ENCODE measurements at places on chromosomes 16 and 17.

DNA sequence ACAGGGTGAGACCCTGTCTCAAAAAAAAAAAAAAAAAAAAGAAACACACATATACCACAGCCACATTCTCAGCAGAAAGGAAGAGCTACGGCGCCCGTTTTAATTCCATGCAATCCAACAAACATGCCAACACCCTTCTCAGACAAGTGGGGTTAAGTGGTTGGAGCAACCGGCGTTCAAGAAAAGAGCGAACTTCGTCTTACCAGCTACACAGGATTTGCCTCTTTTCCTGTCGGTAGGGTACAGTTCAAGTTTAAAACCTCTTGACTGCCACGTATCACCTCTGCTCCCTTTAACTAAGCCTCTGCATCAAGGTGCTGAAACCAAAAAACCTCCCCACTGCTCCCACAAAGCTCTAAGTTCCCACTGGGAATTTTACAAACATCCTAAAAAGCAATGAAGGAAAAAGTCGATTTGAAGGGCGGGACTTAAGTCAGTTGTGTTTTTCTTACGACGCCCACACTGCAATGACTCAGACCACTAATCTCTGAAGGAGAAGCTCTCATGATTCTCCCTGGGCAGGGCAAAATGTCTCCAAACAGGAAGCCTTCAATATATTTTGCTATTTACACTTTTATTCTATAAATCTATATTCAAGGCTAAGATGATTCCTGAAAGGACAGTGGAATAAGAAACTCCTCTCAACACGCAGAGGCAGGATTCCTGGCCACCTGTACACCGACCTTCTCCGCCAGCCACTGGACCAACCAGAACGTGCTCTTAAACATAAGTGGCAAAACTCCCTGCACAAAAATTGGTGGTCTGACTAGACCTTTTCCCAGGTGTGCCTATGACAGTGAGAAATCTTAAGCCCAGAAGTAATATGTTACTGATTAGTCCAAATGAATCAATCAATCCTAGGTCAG, 18.8 kb downstream of the SRP68 start:
- peak; percentile 84 for DNase-seq

DNA sequence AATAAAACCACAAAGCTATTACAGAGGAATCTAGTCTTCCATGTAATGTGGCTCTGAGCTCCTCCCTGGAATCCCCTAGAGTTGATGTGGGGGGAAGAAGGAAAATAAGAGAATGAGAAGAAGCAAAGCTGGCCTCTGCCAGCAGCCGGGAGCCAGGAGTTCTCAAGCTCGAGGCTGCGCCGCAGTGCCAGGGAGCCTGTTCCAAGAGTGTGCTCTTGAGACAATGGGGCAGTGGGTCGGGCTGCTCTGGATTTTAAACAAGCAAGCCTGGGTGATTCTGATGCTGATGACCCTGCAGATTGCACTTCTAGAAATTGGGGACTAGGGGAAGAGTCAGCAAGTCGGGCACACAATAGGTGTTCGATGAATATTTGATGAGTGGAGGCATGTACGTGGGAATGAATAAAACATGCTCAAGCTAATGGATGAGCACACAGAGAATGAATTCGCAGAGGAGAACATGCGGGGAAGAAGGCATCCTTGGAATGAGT, 119.9 kb downstream of the CMIP start:
- DNase-seq, result no peak

- peak; percentile 78 for DNase-seq
These were observed 1.8 kb upstream of the RARA start for GRCh38 chr17:40307001-40307730.

DNA sequence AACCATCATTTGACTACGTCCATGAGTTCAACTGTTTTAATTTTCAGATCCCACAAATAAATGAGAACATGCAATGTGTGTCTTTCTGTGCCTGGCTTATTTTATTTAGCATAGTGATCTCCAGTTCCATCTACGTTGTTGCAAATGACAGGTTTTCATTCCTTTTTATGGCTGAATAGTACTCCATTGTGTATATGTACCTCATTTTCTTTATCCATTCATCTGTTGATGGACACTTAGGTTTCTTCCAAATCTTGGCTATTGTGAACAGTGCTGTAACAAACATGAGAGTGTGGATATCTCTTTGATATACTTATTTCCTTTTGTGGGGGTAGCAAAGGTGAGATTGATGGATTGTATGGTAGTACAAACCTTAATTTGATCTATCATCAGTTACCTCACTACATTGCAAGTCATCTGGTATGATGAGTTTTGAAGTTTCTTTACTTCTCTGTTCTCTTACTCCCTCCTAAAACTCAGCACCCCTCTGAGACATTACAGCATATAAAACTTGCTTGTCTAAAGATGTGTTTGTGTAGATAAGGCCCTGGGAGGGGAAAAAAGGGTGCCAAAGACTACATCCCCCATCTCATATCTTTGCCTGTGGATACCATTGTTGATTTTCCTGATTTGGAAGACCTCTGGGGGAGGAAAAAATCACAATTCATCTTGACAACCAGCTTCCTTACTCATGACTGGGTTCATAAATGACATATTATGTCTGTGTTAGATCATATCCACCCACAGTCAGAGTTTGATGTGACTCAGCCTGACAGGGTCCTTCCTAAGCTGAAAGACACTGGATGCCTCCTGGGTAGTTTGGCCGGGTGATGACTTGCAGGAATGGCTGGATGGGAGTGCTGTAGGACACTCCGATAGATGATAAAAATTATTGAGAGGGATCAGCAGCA, 47.6 kb downstream of the ABCA9 start:
- peak; percentile 30 for DNase-seq

DNA sequence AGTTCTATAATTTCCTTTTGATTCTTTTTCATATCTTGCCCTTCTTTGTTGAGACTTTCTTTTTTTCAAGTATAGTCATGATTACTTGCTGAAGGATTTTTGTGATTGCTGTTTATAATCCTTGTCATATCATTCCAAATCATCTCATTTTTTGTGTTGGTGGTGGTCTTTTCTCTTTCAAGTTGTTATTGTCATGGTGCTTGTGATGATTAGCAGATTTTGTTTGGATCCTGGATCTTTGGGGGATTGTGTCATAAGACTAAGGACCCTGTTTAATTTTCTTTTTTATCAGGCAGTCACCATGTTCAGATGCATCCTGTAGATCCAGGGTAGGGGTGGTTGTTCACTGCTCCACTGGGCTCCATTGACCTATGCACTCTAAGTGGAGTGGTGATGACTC, 254.4 kb upstream of the FOXF1 start:
- no peak for DNase-seq

DNA sequence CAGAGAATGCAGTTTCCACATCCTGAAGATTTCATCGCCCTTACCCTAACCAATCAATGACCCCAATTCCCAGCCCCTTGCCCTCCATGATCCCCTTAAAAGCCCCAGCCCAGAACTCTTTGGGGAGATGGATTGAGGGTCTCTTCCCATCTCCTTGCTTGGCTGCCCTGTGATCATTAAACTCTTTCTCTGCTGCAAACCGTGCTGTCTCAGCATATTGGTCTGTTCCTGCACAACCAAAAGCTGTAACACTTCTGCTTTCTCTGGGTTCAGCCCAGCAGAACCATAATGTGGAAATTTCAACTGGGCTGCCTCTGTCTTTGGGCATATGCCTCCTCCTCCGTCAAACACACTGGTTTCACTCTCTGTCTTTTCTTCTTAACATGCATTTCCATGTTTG, 67.0 kb upstream of the NLRP1 start:
- no peak for DNase-seq

DNA sequence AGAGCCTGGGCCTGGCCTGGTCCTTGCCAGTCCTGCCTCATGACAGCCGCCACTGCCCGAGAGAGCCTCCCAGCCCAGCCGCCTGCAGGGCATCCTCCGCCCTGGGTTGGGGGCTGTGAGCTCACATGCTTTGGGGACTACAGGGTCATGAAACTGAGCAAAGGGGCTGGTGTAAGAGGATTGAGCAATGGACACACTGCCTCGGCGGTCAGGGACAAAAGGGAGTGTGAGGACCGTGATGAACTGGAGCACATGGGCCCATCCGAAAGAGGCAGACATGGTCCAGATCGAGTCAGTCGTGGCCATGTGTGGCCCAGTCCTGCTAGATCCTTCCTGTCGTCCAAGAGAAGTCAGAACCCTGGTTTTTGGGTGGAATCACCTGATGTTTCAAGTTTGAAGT, 52.3 kb downstream of the GSG1L start:
- no peak for DNase-seq

DNA sequence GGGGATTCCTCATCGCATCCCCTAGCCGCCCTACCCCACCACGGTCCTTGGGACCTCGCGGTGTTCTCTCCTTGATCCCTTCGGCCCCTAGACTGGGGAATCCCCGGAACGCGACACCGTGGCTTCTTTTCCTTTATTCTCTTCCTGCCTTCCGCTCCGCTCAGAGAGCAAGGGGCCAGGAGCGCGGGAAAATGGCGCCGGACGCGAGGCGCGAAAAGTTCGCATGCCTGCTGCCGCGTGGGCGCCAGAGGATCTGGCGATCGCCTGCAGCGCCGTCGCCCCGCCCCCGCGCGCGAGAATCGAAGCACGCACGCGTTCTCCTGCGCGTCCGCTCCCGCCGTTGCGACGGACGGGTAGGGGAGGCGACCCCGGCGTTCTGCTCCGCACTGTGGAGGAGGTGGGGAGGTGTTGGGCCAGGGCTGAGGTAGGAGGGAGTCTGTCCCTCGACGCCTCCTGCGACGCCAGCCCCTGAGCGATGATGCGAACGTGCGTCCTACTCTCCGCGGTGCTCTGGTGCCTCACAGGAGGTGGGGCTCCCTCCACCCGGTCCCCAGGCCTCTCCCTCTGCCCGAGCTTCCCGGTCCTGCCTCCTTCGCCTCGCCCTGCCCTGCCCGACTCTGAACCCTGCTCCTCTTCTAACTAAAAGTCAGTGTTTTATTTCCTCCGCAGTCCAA, at the start of gene ZPBP2:
Gene ZPBP2 (plus strand): TSS at position 323 of the 674 bp plus-strand sequence. CDS start 153 bp downstream, at position 476.
- no peak for DNase-seq

GRCh38 chr17:18187821-18188761, 4.5 kb downstream of the ALKBH5 start:
- DNase-seq, result peak; percentile 63

DNA sequence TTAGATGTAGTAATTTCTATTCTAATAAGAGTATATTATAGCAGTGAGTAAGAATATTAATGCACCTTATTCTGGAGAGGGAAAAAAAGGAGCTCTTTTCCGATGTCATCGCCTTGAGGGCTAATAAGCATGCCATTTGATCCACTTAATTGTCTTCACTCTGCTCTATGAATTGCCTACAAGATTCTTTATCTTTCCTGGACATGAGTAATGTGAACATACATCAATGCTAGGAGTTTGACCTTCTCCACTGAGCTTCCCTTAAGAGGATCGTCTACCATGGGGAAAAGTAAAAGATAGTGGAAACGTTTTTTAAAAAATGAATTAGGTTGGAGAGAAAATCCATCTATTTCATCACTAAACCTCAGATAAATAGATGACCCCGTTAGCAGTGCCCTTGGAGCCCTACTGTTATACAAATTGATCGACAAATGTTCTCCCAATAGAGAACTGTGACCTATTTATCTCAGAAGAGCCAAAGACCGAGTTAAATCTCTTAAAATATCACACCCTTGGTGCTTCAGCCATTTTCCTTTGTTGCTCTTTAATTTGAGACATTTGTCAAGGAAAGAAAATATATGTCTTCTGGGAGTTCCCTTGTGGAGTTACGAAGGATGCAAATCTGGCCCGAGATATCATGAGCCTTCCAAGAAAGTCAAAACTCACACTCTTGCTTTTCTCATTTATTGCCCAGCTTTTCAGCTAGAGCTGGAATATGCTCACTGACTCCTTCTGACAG, 898.5 kb downstream of the KCNJ2 start:
- DNase-seq, result no peak

Data from cardiac fibroblast (primary cell).